M059J (cell line): ENCODE measurements at places on chromosomes 1 and 21. TPM values are rescaled to one million over a fixed set of nuclear protein-coding genes. Genes with fewer than 3 reads are reported as not detected.
A peak's percentile ranks its signal among the peaks of the same experiment; 100 is the strongest.

GRCh38 chr1:30329802-30330557, 393.4 kb downstream of the MATN1 start:
- no peak for DNase-seq

GRCh38 chr1:159040206-159040605, 30.5 kb downstream of the IFI16 start:
- DNase-seq = peak; percentile 20

- DNase-seq = no peak
These were observed 52.7 kb downstream of the AGBL4 start for GRCh38 chr1:49971088-49971487.

DNA sequence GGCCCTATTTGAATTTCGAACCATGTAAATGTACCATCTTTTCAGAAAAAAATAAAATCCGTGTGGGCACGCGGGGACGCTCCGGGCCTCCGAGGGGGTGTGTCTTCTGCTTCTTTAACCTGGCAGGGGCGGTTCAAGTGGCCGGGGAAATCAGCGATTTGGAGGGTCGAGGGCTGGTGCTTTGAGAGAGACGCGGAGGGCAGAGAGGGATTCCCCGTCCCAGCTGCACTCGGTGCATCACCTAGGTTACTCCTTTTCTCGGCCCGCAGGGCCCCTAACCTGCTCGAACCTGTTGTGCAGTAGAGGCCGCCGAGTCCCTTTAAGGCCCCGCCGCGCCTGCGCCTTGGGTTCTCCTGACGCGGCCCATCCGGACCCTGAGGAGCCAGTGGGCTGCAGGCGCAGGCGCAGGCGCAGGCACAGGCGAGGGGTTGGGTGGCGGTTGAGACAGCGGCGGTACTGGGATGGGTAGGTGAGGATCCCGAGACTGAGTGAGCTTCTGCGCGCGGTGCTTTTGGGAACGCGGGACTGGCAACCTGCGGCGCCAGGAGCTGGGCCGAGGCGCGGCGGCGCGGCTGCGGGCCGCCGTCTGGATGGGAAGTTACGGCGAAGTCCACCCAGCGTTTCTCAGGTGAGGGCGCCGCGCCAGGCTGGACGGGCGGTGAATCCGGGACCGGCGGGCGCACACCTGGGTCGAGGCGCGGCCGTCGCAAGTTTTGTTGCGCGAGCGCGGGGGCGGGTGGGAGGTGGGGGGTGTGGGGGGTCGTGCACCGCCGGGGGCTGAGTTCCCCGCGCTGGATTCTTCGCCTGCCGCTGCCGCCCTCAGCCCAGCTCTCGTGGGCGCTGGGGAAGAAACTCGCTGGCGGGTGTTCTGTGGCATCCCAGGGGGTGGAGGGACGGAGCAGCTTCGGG, at the start of gene NBPF3:
TSS of gene NBPF3 (plus strand) at position 417 of the 909 bp plus-strand sequence. CDS start 4,950 bp downstream, outside the sequence.
- DNase-seq = peak; percentile 90

- DNase-seq = peak; percentile 24
These were observed 37.0 kb upstream of the B3GALT5 start for GRCh38 chr21:39575775-39576174.

GRCh38 chr21:17491716-17492414, 21.0 kb upstream of the CXADR start:
- peak; percentile 98 for DNase-seq

- DNase-seq = peak; percentile 13
These were observed 14.0 kb upstream of the TIPRL start for GRCh38 chr1:168164771-168165170.

DNA sequence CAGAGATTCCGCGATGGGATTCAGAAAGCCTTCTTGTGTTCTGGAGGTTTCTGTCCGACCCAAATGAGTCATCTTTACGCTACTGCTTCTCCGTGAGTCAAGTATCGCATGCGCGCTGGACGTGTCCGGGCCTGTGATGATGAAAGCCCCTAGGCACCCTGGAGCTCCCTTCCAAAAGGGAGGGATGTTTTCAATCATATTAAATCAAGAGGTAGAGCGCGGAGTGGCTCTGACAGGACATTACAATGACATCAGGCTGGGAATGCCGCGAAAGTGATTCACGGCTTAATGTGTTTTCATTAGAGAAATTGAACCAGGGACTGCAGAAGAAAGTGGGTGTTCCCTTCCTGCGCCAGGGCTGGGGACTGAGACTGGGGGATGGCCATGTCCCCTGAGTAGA, 48.5 kb downstream of the AJAP1 start:
- DNase-seq = peak; percentile 67

DNA sequence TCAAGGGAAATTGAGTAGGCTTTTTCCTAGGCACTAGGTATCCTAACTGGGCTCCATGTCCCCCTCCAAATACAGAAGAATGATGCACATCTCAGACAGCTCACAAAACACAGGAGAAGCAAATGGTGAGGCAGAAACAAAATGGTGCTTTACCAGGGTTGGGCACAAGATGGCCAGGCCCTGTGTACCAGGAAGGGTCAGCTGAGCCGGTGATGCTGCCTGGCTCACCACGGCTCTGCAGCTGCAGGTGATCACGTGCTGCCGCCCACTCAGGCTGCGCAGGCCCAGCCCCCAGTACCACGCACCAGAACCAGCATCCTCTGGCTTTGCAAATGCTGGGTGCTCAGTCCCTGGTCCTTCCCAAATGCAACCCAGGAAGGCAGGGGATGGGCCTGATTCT, 993 bp upstream of the DSCAM start:
- DNase-seq = no peak

GRCh38 chr1:168243636-168244212, 17.9 kb downstream of the SFT2D2 start:
- DNase-seq = no peak

GRCh38 chr1:234771642-234772344, 161.8 kb upstream of the IRF2BP2 start:
- DNase-seq = no peak

- DNase-seq = peak; percentile 48
These were observed 459.3 kb downstream of the PLPP3 start for GRCh38 chr1:56120021-56120420.

DNA sequence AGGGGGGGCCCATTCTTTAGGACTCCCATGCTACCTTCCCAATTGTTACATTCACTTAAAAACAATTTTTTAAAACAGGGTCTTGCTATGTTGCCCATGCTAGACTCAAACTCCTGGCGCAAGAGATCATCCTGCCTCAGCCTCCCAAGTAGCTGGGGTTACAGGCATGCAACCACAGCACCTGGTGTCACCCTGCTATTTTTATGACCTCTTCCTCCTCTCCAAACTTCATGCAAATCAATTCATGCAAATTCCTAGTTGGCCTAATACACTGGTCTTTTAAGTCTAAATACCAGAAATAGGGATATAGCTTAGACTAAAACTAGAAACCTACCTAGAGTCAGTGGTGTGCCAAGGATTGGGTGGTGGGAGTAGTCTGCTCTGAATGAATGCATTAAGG, 30.1 kb downstream of the CDKN2C start:
- DNase-seq = no peak

Gene S100A11
- total RNA-seq = 784 and 824 TPM in 2 replicates

Gene SPATA45
- total RNA-seq = 1.8 TPM in 1 of 2 replicates, not detected in the other

Gene THEM5
- not detected in 2 replicates for total RNA-seq

Gene KRTAP19-1
- total RNA-seq = not detected in 2 replicates

Gene GCSAML
- total RNA-seq = 0.42 and 0.84 TPM in 2 replicates
